Aorta (tissue), 5 donors: ENCODE measurements at places on chromosomes 3 and 15. TPM values are rescaled to one million over a fixed set of nuclear protein-coding genes. Genes with fewer than 3 reads are reported as not detected.

DNA sequence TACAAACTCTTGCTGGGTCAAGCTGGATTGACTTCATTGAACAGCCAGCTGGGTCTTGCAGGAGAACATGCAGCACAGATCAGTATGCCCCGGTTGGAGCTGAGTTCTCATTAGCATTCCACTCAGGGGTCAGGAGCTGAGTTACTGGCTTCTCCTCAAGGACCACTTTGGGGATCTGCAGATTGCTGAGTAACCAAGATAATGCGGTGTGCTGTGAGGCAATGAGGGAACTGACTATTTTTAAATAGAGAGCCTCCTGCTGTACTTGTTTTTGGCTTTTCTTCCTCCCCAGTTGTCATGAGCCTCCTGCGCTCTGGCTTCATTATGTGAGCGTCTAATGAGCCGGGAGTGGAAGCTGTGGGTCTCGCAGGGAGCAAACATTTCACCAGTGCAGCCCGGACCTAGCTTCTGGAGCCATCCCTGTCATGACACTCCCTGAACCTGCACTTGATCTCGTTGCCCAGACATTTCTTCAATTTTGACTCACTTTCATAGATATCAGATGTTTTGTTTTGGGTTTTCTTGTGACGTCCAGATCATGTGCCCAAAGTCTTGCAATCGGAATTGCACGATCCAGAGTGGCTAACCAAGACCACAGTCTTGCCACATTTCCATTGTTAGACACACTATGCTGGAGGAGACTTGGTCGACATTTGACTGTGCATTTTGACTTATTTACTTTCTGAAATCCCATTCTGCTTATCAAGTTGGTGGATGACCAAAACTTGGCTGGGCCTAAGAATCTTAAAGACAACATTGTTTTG, 327.2 kb downstream of the LRTM1 start:
- no peak overlapping the region for H3K4me3 ChIP-seq
- no peaks in the 10 kb centered on the region for H3K27me3 ChIP-seq
- no peak for DNase-seq
- no peak overlapping the region for H3K27ac ChIP-seq

The LNP1 gene
- 5.1 TPM for total RNA-seq

The EFCC1 gene
- total RNA-seq, result 1.5 TPM

GRCh38 chr15:33699691-33700447, 268.4 kb upstream of the CHRM5 start:
- H3K4me1 ChIP-seq, result no peaks in the 10 kb centered on the region
- no peak overlapping the region for H3K27ac ChIP-seq
- no peak overlapping the region for H3K4me3 ChIP-seq
- no peaks in the 10 kb centered on the region for H3K36me3 ChIP-seq
- no peak for DNase-seq
- no peaks in the 10 kb centered on the region for H3K27me3 ChIP-seq

GRCh38 chr3:125231895-125232294, 19.3 kb upstream of the SLC12A8 start:
- no peaks in the 10 kb centered on the region for H3K36me3 ChIP-seq
- no peak overlapping the region for H3K4me3 ChIP-seq
- no peak for DNase-seq

- H3K36me3 ChIP-seq, result no peaks in the 10 kb centered on the region
- H3K4me3 ChIP-seq, result no peak overlapping the region
- no peaks in the 10 kb centered on the region for H3K27me3 ChIP-seq
- no peak for DNase-seq
- H3K4me1 ChIP-seq, result no peaks in the 10 kb centered on the region
These were observed 79.3 kb upstream of the TCF12 start for GRCh38 chr15:56839099-56839498.

DNA sequence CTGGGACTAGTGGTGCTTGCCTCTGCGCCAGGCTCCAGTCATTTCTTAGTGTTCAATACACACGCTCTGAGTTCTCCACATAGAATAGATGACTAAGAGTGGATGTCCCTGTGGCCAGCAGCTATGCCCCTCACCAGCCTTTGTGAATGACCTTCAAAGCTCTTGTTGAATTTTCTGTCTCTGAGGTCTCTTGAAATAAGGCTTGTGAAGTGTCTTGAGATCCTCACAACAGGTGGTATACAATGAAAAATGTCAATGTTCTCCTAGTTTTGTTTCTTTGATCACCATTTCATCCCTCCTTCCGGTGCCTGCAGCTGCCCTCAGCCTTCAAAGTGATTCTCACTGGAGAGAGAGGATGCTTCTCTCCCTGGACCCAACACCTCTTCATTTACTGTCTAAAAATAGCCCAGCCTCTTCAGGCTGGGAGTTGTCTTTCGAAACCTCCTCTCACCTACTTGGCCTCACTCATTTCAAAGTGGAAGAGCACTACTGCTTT, 5.4 kb downstream of the MAPKBP1 start:
- no peaks in the 10 kb centered on the region for H3K36me3 ChIP-seq
- H3K27me3 ChIP-seq, result no peaks in the 10 kb centered on the region
- no peak for DNase-seq
- H3K4me3 ChIP-seq, result no peak overlapping the region

- no peaks in the 10 kb centered on the region for H3K36me3 ChIP-seq
- H3K4me1 ChIP-seq, result no peaks in the 10 kb centered on the region
- no peak for DNase-seq
- no peak overlapping the region for H3K27ac ChIP-seq
- H3K4me3 ChIP-seq, result no peak overlapping the region
These were observed 419.5 kb upstream of the PROK2 start for GRCh38 chr3:72204452-72204851.

GRCh38 chr15:58738046-58738707, 11.3 kb downstream of the ADAM10 start:
- H3K36me3 ChIP-seq, result no peaks in the 10 kb centered on the region
- H3K27me3 ChIP-seq, result no peaks in the 10 kb centered on the region
- no peak for DNase-seq
- H3K4me1 ChIP-seq, result peaks cover 3% of the 10 kb centered on the region
- no peak overlapping the region for H3K4me3 ChIP-seq

- DNase-seq, result no peak
- no peak overlapping the region for H3K27ac ChIP-seq
- no peaks in the 10 kb centered on the region for H3K27me3 ChIP-seq
- no peaks in the 10 kb centered on the region for H3K4me1 ChIP-seq
- H3K4me3 ChIP-seq, result no peak overlapping the region
These were observed 1.7 kb downstream of the EPB42 start for GRCh38 chr15:43218908-43219706.

- no peaks in the 10 kb centered on the region for H3K27me3 ChIP-seq
- no peak overlapping the region for H3K27ac ChIP-seq
- H3K36me3 ChIP-seq, result no peaks in the 10 kb centered on the region
- DNase-seq, result no peak
These were observed 267.4 kb upstream of the ATP11B start for GRCh38 chr3:182525766-182526374.

DNA sequence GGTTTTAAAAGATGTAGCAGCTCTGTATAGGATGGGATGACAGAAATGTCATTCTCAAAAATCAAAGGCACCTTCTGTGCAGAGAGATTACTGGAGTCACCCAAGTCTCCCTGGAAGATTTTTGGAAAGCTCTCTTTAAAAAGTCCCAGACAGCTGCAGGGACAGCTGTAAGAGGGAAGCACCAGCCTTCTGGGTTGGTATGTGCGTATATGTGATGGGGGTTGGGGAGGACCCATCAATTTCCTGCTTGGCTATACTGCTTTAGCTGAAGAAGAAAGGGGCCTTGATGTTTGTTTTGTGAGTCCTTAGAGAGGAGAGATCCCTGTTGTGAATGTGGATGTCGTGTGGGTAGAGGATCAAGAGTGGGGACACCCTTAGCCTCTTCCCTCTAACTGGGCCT, 5.4 kb upstream of the SEC11A start:
- H3K4me3 ChIP-seq, result no peak overlapping the region
- no peak overlapping the region for H3K27ac ChIP-seq
- H3K27me3 ChIP-seq, result no peaks in the 10 kb centered on the region
- no peaks in the 10 kb centered on the region for H3K4me1 ChIP-seq

DNA sequence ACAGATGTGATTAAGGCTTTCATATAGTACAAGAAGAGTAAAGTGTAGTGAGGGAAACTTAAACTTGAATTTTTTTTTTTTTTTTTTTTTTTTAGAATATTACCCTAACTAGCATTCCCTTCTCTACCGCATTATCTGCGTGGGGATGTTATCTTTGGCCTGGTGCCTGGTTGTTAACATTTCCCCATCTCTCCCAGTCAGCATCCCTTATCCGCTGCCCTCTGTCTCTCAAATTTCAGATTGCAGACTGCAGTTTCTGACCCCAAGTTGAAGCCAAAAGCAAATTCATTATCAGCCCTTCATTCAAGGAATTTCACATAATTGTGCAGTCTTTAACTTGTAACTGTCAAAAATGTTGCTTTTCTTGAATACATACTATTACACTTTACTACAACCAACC, 353.0 kb downstream of the PLOD2 start:
- no peaks in the 10 kb centered on the region for H3K27me3 ChIP-seq
- no peaks in the 10 kb centered on the region for H3K36me3 ChIP-seq
- no peak overlapping the region for H3K4me3 ChIP-seq
- H3K4me1 ChIP-seq, result no peaks in the 10 kb centered on the region
- H3K27ac ChIP-seq, result no peak overlapping the region

- H3K27ac ChIP-seq, result no peak overlapping the region
- H3K36me3 ChIP-seq, result no peaks in the 10 kb centered on the region
- peak; percentile 68 for DNase-seq
- no peaks in the 10 kb centered on the region for H3K27me3 ChIP-seq
These were observed 101.7 kb downstream of the IGSF11 start for GRCh38 chr3:118932822-118933558.

- no peaks in the 10 kb centered on the region for H3K36me3 ChIP-seq
- H3K27me3 ChIP-seq, result no peaks in the 10 kb centered on the region
- H3K4me1 ChIP-seq, result no peaks in the 10 kb centered on the region
- no peak for DNase-seq
- H3K4me3 ChIP-seq, result no peak overlapping the region
- no peak overlapping the region for H3K27ac ChIP-seq
These were observed 51.1 kb upstream of the SEC22A start for GRCh38 chr3:123150449-123151215.

The ZMYND10 gene
- 0.68 TPM for total RNA-seq

The DOCK3 gene
- total RNA-seq, result 0.72 TPM

DNA sequence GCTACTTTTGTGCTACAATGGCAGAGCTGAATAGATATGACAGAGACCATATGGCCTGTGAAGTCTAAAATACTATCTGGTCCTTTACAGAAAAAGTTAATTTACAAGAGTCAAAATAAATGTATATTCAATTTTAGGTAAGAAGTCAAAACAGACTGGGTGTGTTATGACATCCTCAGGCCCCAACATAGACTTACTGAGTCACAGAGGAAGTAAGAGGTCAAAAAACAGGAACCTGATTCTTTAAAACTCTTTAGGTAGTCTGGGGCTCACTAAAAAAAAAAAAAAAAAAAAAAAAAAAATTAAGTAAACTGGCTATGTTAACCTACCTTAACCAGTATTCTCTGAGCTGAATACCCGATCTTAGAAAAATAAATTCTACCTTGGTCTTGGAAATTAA, 13.1 kb downstream of the DNAAF4 start:
- H3K36me3 ChIP-seq, result no peaks in the 10 kb centered on the region
- no peak overlapping the region for H3K4me3 ChIP-seq
- H3K27me3 ChIP-seq, result no peaks in the 10 kb centered on the region
- H3K27ac ChIP-seq, result no peak overlapping the region
- no peak for DNase-seq
- no peaks in the 10 kb centered on the region for H3K4me1 ChIP-seq

DNA sequence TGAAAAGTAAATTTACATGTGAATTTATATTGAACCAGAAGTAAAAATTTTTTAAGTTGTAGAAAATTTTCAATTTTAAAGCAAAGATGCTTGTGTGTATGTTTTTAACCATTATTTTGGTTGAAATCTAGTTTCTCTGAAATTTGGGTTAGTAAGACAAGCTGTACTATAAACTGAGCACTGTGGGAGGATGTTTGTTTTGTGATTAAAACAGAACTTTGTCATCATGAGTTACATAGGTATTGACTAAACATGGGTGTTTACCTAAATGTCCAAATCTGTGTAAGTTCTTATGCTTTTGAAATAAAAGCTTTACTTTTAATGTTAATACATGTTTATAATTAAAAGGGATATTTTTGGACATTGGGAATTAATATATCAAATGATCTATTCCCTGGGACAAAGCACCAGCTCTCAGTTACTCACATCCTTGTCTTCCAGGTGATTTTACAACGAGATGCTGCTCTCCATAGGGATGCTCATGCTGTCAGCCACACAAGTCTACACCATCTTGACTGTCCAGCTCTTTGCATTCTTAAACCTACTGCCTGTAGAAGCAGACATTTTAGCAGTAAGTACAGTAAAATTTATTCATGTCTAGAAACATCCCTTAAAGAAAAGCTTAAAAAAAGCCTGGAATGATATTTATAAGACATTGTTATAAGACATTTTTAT, 32.7 kb downstream of the RNF13 start:
- H3K36me3 ChIP-seq, result no peaks in the 10 kb centered on the region
- H3K4me1 ChIP-seq, result peaks cover 2% of the 10 kb centered on the region
- H3K27me3 ChIP-seq, result no peaks in the 10 kb centered on the region
- no peak for DNase-seq
- H3K4me3 ChIP-seq, result no peak overlapping the region

GRCh38 chr3:171277456-171278298, 182.5 kb downstream of the TNIK start:
- H3K36me3 ChIP-seq, result no peaks in the 10 kb centered on the region
- no peaks in the 10 kb centered on the region for H3K4me1 ChIP-seq
- H3K27me3 ChIP-seq, result no peaks in the 10 kb centered on the region
- no peak overlapping the region for H3K4me3 ChIP-seq

The SMCO1 gene
- total RNA-seq, result not detected

GRCh38 chr3:24136624-24137310, 191.7 kb downstream of the NR1D2 start:
- no peak for DNase-seq
- peaks cover 6% of the 10 kb centered on the region for H3K36me3 ChIP-seq
- no peaks in the 10 kb centered on the region for H3K27me3 ChIP-seq
- peaks cover 8% of the 10 kb centered on the region for H3K4me1 ChIP-seq
- no peak overlapping the region for H3K27ac ChIP-seq
- H3K4me3 ChIP-seq, result no peak overlapping the region

DNA sequence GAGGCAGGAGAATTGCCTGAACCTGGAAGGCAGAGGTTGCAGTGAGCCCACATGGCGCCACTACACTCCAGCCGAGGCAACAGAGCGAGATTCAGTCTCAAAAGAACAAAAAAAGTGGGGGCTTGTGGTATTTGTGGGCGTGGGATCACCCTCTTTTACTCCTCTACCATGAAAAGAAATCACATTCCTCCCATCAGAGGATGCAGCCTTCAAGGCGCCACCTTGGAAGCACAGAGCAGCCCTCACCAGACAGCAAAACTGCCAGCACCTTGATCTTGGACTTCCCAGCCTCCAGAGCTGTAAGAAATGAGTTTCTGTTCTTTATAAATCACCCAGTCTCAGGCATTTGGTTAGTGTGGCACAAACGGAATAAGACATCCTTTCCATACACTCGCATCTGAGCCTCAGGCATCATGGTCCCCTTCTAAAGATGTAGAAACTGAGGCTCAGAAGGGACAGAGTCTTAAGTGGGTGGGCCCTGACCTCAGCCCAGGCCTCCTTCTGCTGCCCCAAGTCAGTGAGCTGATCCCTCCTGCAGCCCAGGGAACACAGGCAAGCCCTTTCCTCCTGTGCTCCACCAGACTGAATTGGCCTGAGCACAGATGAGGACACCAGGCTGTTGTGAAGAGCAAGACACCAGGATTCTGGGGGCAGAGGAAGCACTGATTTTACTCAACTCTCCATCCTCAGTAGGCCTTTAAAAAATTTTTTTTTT, 201.7 kb upstream of the LINGO1 start:
- no peak overlapping the region for H3K27ac ChIP-seq
- H3K27me3 ChIP-seq, result no peaks in the 10 kb centered on the region
- peak; percentile 57 for DNase-seq
- no peaks in the 10 kb centered on the region for H3K36me3 ChIP-seq
